ENCODE measurements at places on chromosomes 3 and 15.

DNA sequence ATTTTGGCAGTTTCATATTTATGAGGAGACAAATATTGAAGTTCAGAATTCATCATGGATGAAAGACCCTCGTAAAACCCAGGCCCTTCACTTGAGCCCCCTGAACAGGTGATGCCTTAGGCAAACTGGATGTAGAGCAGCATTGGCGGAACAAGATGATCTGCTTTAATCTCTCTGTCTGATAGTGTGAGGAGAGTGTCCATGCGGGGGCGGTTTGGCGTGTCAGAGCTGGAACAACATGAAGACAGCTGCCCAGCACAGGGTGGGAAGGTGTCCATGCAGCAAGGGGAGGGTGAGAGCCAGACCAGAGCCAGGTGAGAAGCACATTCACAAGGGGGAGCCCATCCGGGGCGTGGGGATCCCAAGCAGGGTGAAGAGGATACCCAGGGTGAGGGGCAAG is 31.8 kb upstream of the ANP32A start:
- DNase-seq: no peak

DNA sequence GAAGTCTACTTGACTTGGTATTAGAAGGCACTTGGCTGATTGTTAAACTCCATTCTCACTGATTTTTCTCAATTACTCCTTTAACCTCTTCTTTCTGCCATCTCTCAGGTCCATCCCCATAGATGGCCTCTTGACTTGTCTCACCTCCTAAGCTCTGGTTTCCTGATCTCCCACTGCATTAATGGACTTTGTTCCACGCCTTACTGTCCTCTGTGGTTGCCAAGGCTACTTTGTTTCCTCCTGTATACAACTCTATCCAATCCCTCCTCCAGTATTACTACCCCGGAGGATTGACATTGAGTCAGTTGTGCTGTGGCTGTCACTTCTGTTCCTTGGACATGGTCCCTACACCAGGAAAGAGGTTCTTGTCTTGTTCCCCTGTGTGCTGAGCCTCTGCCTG is 10.6 kb upstream of the GLCE start:
- DNase-seq: no peak

DNA sequence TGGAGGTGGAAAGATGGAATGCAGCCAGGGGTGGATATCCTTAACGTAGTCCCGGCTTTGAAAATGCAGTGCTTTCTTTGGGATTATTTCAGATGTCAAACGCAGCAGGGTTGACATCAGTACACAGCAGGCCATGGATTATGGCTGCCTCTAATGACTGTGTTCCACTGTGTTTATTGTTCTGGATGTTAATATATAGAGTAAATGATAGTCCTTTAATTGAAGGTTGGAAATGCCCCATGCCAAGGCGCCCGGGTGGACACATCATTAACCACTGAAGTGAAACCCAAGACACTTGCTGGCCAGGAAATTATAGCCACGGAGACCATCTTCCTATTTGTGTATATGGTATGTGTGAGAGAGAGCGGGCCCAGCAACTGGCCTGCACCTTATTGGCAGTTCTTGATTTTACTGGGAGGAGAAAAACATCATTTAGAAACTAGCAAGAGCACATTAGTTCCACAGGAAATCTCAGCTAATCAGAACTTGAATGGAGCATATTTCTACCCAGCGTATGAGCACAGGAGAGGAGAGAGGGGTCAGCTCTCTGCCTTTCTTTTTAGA is 254.9 kb upstream of the RASGRP1 start:
- DNase-seq: no peak

DNA sequence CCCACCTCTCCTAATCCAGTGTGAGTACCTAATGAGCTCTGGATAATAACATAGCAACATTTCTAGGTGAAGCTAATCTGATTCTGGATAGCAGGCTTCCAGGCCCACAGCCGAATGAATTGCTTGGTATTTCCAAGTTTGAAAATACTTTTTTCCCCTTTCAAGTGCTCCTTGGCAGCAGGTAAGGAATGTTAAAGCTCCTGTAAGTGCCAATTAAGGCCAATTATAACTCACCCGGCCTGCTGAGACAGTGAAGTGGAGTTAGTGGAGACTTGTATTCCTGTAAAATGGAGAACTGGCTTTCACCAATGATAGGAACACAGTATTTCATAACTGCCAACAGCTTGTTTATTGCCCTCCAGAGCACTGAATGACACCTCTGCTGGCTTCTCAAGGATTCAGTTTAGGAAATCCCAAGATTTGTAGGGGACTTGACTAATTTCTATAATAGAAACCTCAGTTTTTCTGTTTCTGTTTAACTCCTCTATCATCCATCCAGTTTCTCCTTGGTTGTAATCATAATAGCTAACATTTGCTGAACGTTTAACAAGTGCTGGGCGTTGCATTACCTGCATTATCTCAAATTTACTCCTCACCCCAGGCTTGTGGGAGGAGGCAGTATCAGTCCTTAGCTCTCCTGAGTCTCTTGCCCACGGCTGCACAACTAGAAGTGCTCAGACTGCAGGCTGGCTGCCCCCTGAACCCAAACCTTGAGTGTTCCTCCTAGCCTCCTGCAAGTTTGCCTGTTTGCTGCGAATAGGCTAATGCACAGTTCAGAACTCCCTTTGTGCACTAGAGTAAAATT is 52.7 kb upstream of the SCAANT1 start:
- no peak for DNase-seq

DNA sequence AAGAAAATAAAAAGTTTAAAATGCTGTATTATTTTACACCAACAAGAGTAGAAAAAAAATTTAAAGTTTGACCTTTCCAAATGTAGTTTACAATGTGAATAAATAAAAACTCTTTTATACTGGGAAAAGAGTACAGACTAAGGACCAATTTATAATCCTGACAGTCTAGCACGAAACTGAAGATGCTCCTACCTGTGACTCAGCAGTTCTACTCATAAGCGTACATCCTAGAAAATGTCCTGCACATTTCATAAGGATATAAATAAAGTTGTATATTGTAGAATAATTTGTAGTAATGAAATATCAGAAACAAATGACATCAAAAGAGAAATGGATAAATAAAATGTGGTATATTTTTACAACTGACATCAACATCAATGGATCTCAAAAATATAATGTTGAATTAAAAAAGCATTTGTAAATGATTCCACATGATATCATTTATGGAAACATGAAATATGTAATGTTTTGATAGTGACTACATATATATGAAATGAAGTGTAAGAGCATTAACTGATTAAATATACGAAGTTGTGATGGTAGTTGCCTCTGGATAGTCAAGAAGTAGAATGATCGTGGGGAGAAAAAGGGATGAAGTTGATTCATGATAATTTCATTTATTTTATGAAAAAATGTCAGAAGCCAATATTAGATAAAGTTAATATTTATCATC is 161.3 kb upstream of the CBLB start:
- DNase-seq: no peak

GRCh38 chr3:13277860-13278531 is 142.1 kb downstream of the NUP210 start:
- DNase-seq: no peak

- no peak for DNase-seq
Measured at GRCh38 chr3:70985572-70985971, 598.0 kb downstream of the FOXP1 start.

- DNase-seq: no peak
Measured at GRCh38 chr3:64003589-64003988, 19.7 kb downstream of the PSMD6 start.

DNA sequence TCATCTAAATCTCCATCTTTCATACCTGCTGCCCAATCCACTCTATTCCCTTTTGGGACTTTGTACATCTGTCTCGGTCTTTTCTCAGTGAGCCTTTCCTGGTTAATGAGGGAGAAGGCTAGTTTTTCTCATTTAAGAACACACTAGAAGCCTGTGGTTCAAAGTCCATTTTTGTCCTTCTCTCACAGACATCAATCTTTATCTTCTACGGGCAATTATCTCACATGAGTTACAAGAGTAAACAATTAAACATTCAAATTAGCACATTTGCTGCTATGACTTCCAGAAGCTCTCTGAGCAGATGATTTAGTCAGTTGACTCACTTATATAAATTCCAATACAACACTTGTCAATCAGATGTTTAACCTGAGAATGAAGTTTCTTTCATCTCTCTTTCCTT is 49.3 kb upstream of the KBTBD8 start:
- no peak for DNase-seq

DNA sequence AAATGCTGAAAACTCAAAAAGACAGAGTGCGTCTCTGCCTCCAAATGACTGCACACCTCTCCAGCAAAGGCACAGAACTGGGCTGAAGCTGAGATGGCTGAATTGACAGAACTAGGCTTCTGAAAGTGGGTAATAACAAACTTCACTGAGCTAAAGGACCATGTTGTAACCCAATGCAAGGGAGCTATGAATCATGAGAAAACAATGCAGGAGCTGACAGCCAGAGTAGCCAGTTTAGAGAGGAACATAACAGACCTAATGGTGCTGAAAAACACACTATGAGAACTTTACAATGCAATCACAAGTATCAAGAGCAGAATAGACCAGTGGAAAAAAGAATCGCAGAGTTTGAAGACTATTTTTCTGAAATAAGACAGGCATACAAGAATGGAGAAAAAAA is 10.1 kb upstream of the AVEN start:
- DNase-seq: no peak

Data from GM18507 (cell line).